ENCODE measurements at places on chromosomes 13 and 19.

DNA sequence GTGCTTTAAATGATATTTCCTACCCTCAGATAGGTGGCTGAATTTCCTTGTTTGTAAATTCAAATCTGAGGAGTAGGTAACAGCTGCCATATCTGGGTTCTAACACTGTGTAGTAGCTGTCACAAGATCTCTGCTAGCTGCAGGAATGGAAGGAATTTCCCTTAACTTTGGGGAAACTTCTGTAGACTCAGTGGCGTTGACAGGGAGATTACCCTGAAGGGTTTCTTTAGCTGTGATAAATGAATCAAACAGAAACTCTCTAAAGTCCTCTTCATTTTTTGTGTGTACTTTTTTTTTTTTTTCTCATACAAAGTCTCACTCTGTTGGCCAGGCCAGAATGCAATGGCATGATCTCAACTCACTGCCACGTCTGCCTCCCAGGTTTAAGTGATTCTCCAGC, 5.3 kb upstream of the EPSTI1 start:
- no peak for DNase-seq

- DNase-seq: no peak
Measured at GRCh38 chr13:110151462-110151861, 155.5 kb downstream of the COL4A1 start.

DNA sequence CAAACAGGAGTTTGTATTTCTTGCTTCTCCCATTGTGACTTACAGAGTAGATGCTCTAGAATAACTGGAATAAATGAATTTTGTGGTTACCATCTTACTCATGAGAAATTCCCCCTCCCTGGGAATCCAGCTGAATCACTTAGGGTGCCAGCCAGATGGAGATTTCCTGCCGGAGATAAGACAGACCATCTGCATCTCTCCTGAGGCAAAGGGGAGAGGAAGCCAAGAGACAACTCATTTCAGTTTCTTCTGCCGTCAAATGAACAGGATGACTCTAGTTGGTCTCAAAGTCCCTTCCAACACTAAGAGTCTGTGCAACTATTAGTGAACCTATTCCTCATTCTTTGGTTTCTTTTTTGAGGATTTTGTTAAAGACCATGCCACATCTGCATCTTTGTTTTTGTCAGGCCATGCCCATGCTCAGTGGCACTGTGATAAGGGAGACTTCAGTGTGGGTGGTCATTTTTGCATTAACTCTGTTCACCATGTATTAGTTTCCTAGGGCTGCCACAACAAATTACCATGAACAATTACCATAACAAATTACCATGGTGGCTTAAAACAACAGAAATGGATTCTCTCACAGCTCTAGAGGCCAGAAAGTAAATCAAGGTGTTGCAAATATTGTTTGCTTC, 112.8 kb downstream of the NDFIP2 start:
- no peak for DNase-seq

- peak; percentile 12 for DNase-seq
Measured at GRCh38 chr13:45473627-45474026, 8.9 kb downstream of the COG3 start.

DNA sequence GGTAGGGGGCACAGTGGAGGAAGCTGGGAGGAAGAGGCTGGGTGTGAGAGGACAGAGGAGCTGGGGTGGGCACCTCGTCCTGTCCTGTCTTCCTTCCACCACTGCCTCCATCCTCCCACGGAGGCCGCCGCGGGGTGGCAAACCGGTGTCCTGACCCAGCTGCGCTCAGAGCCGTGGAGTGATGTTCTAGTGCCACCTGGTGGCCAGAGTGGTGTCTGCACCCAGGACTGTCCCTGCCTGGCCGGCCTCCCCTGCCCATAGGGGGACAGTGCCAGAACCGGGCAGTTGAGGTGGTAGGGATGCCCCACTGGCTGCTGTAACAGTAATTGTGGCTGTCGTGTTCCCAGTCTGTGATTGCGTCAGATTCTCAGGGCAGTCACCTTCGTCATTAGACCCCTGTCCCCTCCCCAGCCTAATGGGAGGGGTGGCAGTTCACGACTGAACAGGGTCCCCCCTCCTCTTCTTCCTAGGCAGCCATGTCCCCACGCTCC, 11.1 kb upstream of the ARRDC2 start:
- DNase-seq: peak; percentile 89

GRCh38 chr19:58033741-58034476, at the start of gene ZSCAN1:
TSS of gene ZSCAN1 (plus strand) at chr19:58034025. CDS start at chr19:58037837, 3,812 bp downstream.
- DNase-seq: no peak

DNA sequence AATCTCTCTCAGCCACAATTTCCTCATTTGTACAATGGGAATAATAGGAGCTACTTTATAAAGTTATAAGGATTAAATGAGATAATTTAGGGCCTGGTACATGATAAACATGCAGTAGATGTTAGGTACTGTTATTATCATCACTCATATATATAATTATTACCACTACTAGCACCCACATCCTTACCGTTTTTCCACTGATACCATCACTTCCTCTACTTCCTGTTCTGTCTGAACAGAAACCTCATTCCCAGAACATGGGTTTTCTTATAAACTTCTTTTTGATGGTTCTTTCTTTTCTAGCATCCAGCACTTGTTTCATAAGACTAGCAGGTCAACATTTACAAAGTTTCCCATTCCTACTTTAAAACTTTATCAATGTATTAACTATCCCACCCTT, 6.3 kb downstream of the CDADC1 start:
- no peak for DNase-seq

- no peak for DNase-seq
Measured at GRCh38 chr19:38204728-38205127, 19.3 kb downstream of the DPF1 start.

GRCh38 chr13:78177306-78177705, 258.7 kb upstream of the EDNRB start:
- DNase-seq: no peak

- DNase-seq: no peak
Measured at GRCh38 chr13:44011036-44011435, 131.3 kb downstream of the LACC1 start.

DNA sequence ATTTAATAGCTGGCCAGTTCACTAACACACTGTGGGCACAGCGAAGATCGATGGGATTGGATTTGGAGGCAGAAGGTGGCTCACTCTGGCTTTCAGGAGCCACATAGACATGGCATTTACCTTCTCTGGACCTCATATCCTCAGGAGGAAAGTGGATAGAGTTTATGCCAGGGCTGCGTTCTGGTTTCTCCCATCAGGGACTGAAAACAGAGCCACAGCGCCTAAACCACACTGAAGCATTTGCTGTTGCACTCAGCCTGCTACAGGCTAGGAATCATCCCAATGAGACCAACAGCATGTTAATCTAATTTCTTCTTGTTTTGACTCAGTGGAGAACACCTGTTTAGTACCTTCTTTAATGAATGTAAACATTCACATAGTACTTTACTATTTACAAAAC, 1.6 kb downstream of the CYSLTR2 start:
- no peak for DNase-seq

GRCh38 chr13:51559946-51560735, 24.1 kb upstream of the WDFY2 start:
- no peak for DNase-seq

Measured in HuH-7 (cell line).